ENCODE measurements at places on chromosomes 1 and 21.

DNA sequence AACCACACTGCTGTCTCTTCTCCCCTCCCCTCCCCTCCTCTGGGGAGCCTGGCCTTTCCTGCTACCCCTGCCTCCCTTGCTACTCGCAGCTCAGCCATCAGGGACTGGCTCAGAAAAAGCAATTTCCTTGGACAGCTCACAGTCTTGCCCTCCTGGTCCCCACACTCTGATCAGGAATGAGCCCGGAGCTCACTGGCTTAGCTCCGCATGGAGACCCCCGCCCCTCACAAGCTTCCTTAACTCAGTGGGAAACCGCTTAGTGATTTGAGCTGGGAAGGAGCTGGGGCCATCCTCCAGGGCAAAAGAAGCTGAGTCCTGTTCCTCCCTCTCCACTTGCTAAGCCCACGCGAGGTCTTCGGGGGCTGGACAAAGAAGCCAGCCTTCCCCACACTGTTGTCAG lies 70.3 kb upstream of the ACTL8 start:
- no peak for DNase-seq

- DNase-seq: peak; percentile 32
Measured at GRCh38 chr1:185787238-185787637, 53.0 kb downstream of the HMCN1 start.

DNA sequence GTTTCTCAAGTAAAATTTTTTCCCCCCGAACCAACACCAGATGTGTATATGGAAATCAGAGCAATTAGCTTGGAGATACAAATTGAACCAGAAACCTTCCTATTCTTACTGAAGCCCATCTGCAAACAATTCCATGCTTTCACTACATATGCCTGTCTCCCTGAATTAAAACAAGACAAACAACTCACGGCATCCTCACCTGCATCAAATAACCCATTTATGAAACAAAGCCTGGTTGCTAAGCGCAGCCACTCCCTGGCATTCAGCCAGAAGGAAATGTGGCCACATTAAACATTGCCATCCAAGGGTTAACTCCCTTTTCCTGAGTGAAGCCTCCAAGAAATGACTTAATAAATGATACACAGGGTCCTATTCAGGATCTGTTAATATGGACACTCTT lies 55.3 kb downstream of the APP start:
- DNase-seq: peak; percentile 23

DNA sequence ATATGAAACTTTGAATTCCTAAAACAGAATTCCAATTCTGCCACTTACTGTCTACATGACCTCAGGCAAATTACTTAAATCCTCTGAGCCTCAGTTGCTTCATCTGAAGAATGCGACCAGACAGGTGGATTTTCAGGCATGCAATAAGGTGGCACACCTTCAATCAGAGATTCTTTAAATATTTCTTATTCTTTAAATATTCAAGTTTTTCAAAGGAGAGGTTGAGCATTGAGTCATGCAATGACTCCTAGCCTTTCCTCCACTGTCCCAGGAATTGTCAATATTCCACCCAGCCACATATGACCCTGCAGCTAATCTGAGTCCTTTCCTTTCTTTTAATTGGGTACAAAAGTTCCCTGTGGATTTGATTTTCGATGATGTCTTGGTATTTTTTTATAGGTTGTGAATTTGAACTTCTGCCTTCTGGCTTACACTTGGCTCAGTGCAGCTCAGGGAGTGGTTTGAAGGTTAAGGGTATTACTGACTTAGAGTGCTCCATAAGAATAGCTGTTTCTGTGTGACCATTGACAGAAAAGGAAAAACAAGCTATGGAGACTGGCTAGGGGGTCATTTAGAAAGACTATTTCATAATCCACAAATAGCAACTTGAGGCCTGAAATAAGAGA lies 52.2 kb upstream of the PRDX6 start:
- peak; percentile 40 for DNase-seq

DNA sequence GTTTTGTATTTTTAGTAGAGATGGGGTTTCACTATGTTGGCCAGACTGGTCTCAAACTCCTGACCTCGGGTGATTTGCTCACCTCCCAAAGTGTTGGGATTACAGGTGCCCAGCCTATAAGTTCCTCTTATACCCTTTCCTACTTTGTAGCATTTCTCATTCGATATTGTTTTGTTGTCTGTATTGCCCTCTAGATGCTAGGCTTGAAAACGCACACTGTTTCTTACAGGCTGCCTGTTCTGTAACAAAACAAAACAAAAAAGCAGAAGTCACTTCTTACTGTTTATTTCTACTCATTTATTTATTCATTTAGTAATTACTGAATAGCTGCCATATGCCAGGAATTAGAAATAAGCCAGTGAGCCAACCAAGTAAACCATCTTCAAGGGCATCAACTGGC lies 136.9 kb upstream of the BMP8A start:
- DNase-seq: no peak

DNA sequence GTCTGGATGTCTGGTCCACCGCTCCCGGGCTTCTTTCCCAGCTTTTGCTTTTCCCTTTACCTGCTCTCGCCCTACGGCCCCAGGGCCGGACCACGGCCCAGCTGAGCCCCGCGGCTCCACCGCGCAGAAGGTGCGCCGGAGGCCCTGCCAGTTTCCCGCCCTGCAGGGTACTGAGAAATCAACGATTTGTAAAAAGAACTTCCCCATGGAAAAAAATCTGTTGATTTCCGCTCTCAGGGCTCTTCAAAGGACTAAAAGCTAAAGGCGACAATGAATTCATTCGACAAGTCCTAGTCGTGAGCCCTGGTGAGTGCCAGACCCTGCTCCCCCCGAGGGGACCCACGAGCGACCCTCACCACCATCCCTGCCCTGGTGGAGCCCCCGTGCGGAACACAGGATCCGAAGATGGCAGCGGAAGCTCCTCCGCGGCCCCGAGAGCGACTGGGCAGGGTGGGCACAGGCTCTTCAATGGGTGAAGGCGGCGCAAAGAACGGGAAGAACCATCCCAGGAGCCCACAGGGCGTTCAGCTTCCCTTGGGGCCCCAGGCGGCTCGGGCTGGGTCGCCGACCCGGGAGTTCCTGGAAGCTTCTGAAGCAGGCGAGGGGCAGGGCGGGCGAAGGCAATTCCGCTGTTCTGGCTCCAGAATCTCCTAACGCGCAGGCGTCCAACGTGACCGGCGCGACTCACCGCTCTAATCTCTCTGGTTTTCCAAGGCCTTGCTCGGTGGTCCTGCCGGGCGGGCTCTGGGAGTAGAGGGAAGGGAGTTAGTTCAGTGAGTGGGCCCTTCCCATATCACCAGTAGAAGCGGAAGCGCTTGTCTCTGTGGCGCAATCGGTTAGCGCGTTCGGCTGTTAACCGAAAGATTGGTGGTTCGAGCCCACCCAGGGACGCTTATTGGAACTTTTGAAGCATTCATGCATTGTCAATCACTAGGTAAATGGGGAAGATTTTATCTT lies 6.6 kb upstream of the RNU1-2 start:
- peak; percentile 76 for DNase-seq

- no peak for DNase-seq
Measured at GRCh38 chr1:10936998-10937901, 75.2 kb upstream of the TARDBP start.

- no peak for DNase-seq
Measured at GRCh38 chr1:206855859-206856258, 9.6 kb upstream of the IL20 start.

DNA sequence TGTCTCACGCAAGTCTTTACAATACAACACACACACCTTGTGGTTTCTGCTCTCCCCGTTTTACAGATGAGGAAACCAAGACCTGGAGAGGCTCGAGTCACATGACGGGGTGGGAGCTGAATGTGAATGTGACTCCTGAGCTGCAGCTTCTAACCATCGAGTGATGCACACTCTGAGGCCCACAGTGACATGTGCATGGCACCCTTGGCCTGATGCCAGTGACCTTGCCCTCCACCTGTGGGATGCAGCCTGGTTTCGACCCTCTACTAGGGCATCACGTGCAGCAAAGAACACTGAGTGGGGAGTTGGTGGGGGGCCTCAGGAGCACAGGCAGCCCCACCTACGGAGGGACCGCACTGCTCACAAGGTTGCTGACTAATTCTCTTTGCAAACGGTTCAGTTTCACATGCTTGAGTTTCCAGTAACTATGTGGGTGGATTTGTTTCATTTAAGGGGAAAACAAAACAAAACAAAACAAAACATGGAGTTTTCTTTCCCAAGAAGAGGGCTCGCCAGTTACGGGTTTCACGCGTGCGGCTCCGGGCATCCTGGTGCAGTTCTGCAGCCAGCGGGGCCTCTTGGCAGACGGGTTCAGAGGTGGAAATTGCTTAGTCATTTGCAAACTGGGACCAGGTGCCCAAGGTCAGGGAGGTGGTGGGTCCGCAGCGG lies 22.9 kb downstream of the SPSB1 start:
- DNase-seq: peak; percentile 90

DNA sequence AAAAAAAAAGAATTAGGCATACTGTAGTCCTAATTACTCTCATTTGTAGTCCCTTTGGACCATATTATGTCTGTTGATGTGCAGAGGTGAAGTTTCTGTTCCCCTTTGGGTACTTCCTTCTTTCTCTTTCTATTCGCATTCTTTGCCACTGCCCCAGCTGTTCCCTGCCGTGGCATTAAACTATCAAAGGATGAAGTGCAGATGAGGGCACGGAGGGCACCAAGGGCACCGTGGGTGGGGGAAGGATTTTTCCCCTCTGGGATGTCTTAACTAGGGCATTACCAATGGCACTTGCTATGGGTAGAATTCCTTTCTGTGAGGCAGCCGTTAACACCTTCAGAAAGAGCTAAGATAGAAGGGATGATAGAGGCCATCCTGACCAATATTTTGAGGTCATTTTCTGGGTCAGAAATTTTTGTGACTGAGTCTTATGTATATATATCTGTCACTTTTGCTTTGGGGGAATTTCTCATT lies 4.9 kb upstream of the MAPKAPK2 start:
- no peak for DNase-seq

- DNase-seq: no peak
Measured at GRCh38 chr1:22626237-22627157, 9.9 kb upstream of the C1QA start.

DNA sequence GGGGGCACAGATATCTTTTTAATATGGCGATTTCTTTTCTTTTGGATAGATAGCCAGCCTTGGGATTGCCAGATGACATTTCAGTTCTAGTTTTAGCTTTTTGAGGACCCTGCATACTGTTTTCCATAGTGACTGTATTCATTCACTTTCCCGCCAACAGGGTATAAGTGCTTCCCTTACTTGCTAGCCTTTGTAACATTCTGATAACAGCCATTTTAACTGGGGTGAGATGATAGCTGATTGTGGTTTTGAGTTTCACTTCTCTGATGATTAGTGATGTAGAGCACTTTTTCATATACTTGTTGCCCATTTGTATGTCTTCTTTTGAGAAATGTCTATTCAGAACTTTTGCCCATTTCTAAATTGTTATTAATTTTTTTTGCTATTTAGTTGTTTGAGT lies 151.9 kb downstream of the NTPCR start:
- no peak for DNase-seq

DNA sequence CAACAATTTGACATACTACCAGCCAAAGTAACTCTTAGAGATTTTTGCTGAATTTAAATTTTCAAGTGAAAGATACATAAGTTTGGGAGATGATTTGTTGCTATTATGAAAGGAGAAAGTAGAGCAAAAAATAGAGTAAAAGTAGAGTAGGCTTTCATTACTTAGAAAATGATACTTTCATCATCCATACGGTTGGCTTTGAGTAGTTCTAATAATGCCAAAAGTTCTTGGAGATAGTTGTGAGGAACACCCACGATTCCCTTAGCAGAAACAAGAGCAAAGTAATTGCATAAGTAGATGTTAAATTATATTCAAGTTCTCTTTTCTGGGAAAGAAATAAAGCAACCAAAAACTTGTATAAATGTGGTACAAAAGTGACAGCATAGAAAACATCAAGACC lies 95.0 kb upstream of the VAV3 start:
- no peak for DNase-seq

DNA sequence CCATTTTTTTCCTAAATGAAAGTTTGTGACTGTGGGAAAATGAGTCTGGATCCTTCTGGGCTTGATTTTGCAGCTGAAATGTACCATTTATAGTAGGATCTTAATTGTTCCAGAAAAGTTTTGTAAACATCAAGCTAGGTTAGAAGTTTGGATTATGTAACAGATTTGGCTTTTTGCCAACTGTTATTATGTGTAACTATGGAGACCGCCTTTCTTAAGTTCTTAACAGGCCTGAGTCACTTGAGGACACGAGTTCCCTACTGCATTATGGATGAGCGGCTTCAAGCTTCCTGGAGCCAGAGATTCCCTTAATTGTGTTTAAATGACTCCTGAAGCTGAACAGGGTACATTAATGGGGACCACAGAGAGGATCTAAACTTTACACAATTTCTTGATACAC lies 22.2 kb downstream of the SLC25A33 start:
- peak; percentile 96 for DNase-seq

DNA sequence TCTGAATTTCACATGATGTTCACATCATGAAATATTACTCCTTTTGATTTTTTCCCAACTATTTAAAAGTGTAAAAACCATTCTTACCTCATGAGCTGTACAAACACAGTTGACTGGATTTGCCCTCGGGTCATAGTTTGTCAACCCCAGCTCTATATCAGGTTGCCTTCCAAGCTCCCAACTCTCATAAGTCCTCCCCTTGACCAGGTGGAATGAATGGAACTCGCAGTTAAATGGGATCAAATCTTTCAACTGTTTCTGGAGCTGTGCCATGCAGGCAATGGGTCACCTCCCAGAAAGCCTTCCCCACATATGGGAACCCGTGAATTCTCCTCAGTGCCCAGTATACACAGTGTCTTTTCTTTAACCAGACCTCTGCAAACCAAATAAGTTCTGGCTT lies 169.8 kb upstream of the FOXD3 start:
- DNase-seq: peak; percentile 42

- DNase-seq: peak; percentile 46
Measured at GRCh38 chr1:18950401-18951026, 6.0 kb downstream of the IFFO2 start.

DNA sequence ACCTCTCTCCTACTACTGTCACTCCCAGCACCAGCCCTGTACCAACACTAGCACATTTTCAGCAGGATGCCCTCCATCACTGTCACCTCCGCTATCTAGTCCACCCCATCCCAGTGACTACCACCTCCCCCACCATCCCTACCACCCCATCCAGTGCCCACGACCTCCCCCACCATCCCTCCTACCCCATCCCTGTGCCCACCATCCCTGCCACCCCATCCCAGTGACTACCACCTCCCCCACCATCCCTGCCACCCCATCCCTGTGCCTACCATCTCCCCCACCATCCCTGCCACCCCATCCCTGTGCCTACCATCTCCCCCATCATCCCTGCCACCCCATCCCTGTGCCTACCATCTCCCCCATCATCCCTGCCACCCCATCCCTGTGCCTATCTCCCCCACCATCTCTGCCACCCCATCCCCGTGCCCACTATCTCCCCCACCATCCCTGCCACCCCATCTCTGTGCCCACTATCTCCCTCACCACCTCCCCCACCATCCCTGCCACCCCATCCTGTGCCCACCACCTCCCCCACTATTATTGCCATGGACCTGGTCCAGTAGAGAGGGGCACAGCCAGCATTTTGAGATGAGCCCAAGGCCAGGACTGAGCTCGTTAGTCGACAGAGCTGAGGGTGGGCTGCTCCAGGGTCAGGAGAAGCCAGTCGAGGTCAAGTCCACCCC lies 45.7 kb downstream of the DISP3 start:
- DNase-seq: no peak

- peak; percentile 58 for DNase-seq
Measured at GRCh38 chr1:205983925-205984725, 19.1 kb downstream of the RAB7B start.

All from M059J (cell line).